Activated CD4-positive, alpha-beta T cell treated with anti-CD3 and anti-CD28 coated beads, Interleukin-2, amount 10 ng/mL, durations not matched to agents 7 days and 5 days (primary cell): ENCODE measurements at places on chromosomes 4 and X.

DNA sequence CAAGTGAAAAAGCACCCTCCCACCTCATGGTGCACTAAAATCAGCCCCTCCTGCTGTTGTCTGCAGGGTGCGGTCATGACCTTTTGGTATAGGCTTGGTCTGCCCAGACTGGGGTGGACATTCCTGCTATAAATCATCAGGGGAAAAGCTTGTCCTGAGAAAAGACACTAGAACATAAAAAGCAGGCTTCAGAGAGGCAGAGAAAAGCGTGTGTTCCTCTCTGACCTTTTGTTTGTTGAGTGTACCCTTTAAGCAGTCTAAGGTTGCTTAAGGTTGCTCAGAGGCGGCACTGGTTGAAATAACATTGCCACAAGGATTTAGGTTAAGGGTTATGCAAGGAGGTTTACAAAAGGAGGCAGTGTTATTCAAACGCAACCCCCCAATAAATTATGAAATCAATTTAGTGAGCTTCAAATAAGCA, 43.5 kb downstream of the CCDC158 start:
- DNase-seq = no peak

GRCh38 chr4:51843309-51844152, 578 bp downstream of the DCUN1D4 start:
- DNase-seq = peak; percentile 59

DNA sequence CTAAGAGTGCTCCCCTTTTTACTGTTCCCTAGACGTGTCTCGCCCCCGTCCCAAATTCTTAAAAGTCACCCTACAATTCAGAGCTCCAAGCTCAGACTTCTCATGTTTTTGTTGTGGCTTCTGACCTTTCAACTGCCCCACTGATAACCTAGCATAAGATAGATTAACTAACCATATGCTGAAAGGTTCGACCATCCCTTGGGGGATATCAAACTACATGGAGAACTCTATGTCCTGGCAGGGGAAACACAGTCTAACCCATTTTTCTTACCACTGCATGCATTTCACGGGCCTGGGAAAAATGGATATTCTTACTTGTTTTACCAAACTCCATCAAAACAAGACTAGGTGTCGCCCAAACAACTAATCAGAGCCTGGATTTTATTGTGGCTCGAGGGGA, 236.4 kb upstream of the MID1 start:
- DNase-seq = no peak

- no peak for DNase-seq
Observed at GRCh38 chr4:7021355-7021754, 21.8 kb upstream of the TADA2B start.

- no peak for DNase-seq
Observed at GRCh38 chr4:15833801-15834200, 55.7 kb downstream of the CD38 start.

- DNase-seq = no peak
Observed at GRCh38 chr4:163542275-163542674, 47.8 kb downstream of the TMA16 start.
